ENCODE measurements at places on chromosomes 16 and 17. TPM values are rescaled to one million over a fixed set of nuclear protein-coding genes. Genes with fewer than 3 reads are reported as not detected.

Gene XYLT1
- total RNA-seq, result 32.7 TPM

Gene OR3A3
- not detected for total RNA-seq

Gene OR1A1
- not detected for total RNA-seq

Gene FBXL16
- under 0.01 TPM for total RNA-seq

Gene EPOP
- total RNA-seq, result 5.0 TPM

Gene EPN2
- 30.7 TPM for total RNA-seq

Gene SPATA32
- not detected for total RNA-seq

Gene CLCN7
- 432 TPM for total RNA-seq

Gene CCDC47
- total RNA-seq, result 70.2 TPM

Gene CDH1
- total RNA-seq, result not detected

Gene OTOP2
- not detected for total RNA-seq

Gene KRTAP3-2
- total RNA-seq, result not detected

Data from fibroblast of the aortic adventitia (primary cell).